ENCODE measurements at places on chromosomes 1 and 21.

DNA sequence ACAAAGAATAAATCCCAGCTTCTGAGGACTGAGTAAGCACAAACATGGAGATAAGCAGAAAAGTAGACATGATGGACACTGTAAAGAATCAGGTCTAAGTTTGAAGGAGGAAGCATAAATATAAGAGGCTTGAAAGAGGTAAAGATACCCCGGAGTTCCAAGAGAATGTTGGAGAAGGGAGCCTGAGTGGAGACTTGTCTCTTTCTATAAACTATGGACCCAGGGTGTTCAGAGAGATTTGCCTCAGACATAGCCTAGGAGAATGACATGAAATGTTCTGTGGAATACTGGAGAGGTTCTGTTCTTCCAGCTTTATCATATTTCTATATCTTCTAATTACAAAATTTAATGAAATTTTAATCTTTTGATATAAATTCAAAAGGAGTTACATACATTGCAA is 554.3 kb upstream of the B3GALT2 start:
- no peak for DNase-seq

DNA sequence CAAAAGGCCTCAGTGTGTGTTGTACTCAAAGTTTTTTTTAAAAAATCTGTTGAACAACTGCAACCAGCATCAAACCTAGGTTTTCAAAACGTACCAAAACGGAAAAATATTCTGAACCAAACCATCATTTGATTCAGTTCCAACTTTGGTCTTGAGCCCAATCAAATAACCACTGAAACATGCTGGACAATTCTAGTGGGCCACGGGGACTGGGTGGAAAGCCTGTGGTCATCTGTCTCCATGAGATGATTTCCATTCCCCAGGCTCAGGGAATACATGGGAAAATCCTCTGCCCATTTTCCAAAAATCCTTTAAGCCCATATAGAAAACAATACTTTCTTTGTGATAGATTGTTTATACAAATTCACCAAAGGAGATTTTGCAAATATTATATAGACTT is 22.5 kb downstream of the ITPKB start:
- DNase-seq: no peak

- no peak for DNase-seq
These were observed 36.6 kb upstream of the NID1 start for GRCh38 chr1:236101233-236102200.

DNA sequence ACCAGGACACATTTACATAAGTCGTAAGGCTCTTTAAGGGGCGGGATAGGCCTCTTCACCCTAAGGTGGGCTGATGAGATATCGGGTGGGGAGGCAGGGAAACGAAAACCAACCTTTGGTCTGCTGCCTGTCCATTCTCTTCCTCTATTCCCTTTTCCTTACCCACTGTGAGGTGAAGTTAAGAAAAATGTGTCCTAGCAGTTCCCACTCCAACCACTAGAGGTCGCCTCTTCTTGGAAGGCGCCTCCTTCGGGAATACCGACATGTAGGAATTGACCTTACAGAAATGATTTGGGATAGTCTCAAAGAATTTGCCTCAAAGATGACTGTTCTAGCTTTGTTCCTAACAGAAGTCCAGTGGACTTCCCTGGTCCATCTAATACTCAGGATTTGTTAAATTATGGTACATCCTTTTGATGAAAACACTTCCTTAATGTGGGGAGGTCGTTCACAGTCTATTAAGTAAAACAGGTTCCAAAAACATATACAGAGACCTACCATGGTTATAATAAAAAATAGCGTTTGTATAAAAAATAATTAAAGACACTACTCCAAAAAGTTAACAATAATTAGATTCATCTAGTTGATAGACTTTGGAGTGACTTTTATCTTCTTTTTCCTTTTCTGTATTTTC is 14.1 kb downstream of the AZIN2 start:
- DNase-seq: peak; percentile 76

DNA sequence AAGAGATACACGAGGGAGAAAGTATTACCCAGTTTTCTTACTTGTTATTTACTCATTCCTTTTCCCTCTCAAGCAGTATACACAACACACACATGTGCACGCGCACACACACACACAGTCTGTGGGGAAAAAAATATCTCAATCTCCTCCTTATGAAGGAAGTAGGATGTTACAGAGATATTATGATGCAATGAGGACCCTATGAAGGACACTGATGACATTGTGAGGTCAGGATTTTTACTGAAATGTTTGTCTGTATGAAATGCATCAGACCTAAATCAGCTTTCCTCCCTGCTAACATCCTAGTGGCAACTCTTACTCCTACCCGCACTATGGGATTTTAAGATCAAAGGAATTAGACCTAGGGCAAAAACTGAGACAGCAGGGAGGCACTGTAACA is at the start of gene WDR64:
TSS of gene WDR64 (plus strand) at position 270 of the 400 bp plus-strand sequence. CDS start 204 bp downstream, outside the sequence.
- DNase-seq: no peak

DNA sequence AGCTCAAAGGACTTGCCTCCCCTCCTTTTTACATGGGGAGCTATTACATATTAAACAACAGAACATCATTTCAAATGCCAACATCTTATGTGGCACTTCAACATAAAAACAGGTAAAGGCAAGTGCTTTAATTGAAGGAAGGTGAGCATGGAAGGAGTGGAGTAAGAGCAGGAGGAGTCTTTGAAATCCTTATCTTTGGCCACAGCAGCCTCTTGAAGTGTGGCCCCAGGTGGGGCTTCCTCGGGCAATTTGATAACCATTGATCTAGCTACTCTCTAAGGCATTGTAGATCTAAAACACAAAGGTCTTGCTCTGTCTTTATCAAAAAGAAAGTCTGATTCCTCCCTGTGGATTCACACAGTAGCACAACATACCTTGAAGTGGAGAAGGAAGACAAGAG is 70.9 kb upstream of the PPP2R5A start:
- no peak for DNase-seq

- DNase-seq: no peak
These were observed 81.5 kb downstream of the SYT2 start for GRCh38 chr1:202628646-202629215.

DNA sequence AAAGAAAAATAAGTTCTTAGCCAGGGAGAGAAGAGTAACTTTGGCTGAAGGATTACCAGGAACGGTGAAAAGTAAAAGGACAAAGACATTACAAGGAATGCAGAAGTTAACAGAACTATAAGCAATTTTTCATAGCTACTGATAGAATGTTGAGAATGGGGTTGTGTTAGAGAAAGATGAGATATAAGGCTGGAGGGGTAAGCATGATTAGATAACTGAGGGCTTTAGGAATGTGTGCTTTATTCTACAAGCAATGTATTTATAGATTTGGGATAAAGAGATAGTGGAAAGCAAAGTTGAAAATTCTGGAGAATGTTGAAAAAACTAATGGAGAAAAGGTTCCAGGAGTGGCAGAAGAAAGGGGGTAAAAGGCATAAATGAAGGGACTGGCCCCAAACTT is 65.4 kb upstream of the PTCH2 start:
- DNase-seq: no peak

- no peak for DNase-seq
These were observed 20.3 kb downstream of the NOS1AP start for GRCh38 chr1:162089748-162090147.

- no peak for DNase-seq
These were observed 40.9 kb downstream of the ALPL start for GRCh38 chr1:21550097-21550496.

DNA sequence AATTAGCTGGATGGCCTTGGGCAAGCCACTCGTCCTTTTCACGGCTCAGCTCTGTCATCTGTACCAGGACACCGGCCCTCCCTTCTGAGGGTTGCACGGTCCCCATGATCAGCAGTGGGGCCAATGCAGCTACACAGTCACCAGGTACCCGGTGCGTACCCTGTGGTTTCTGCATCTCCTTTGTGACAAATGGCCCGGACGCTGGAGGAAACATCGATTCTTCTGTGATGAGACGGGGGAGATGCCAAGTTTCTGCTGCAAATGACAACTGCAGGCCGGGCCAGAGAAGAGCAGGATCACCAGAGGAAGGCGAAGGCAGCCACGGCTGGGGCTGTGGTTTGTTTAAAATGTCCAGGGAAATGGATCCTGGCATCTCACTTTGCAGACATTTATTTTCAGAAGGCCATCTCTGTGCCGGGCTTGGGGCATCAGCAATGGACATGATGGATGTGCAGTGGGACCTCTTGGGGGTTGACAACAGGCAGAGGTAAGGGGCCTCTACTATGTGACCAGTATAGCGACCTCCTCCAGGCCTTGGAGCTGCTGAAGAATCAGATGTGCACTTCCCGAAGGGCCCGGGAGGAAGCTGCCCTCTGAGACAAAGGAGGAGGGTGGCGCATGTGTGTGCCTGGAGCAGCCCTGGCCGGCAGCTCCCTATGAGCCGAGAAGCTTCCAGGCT is 221.9 kb upstream of the C1orf174 start:
- no peak for DNase-seq

- no peak for DNase-seq
These were observed 115.8 kb downstream of the NR5A2 start for GRCh38 chr1:200143347-200143746.

GRCh38 chr1:166875302-166875733 is 746 bp downstream of the TADA1 start:
- no peak for DNase-seq

- DNase-seq: no peak
These were observed 647 bp upstream of the SPRR1A start for GRCh38 chr1:152983234-152983633.

DNA sequence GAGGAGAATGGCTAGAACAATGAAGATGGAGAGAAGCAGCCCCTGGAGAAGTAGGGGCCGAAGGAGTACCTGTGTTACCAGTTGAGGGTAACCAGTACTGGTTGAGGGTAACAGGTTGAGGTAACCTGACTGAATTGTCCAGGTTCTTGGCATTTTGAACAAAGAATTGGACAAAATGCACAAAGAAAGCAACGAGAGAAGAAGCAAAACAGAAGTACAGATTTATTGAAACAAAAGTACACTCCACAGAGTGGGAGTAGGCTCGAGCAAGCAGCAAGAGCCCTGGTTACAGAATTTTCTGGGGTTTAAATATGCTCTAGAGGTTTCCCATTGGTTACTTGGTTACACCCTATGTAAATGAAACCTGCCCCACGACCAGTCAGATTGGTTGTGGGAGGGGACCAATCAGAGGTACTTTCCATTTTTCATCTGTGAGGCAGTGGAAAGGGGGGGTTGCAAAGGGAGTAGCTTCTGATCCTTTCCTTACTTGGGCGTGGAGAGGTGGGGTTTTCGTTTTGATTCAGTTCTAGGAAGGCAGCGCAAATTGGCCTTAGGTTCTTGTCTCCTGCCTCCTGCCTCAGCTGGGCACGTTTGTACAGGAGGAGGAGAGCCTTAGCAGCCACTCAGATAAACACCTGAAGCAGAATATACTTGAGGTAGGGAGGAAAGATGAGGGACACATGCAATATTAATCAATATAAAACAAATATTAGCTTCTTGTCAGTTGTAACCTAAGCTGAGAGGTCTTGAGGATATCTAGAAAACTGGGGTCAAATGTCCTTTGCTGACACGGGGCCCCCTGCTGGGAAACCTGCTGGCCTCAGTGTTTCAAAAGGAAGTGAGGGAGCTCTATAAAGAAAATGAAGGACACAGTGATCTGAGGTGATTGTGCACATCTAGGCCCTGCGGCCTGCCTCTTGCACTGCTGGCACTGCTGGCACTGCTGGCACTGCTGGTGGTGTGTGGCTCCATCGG is 14.3 kb upstream of the LSM10 start:
- DNase-seq: no peak
